Liver (tissue), 10 donors: ENCODE measurements at places on chromosomes 2 and 18. TPM values are rescaled to one million over a fixed set of nuclear protein-coding genes. Genes with fewer than 3 reads are reported as not detected.

DNA sequence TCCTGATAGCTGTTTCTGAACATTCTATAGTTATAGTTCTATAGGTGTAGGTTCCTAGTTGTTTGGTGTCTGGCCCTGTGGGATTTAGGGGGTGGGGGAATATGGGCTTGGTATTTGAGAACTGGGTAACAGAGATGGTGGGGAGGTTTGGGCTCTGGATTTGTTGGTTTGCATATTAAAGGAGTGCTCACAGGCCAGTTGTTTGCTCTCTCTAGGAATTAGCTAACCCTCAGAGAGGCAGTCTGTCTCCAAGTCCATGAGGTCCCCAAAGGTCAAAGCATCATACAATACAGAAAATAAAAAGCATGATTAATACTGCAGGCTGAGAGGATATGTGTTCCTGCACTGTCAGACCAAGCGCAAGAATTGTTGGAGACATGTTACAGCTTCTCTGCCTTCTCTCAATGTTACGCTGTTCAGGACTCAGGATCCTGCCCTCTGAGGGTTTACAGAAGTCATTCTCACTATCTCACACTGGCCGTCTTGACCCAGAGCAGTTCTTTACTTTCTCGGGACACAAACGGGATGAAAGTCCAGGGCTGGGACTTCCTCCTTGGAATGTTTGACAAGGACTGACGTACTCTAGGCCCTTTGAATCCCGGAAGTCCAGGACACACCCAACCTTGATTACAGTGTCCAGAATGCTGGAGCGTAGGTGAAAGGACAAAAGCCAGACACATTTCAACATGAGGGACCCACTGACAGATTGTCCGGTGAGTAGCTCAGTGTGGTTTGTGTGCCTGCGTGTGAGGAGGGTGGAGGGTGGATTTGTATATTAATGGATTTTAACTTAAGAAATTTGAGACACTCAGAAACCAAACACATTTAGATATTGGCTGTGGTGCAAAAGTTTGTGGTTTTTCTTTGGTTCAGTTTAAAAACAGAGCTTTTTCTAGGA, at the start of gene NOSTRIN:
NOSTRIN (plus strand) TSS at position 677 of the 898 bp plus-strand sequence; CDS start at position 687, 10 bp downstream.
- no peaks in the 10 kb centered on the region for H3K36me3 ChIP-seq
- peak within 1 kb of the TSS; percentile 40 for H3K27ac ChIP-seq
- H3K4me1 ChIP-seq, result no peaks in the 10 kb centered on the region
- H3K27me3 ChIP-seq, result no peaks in the 10 kb centered on the region
- DNase-seq, result no peak

DNA sequence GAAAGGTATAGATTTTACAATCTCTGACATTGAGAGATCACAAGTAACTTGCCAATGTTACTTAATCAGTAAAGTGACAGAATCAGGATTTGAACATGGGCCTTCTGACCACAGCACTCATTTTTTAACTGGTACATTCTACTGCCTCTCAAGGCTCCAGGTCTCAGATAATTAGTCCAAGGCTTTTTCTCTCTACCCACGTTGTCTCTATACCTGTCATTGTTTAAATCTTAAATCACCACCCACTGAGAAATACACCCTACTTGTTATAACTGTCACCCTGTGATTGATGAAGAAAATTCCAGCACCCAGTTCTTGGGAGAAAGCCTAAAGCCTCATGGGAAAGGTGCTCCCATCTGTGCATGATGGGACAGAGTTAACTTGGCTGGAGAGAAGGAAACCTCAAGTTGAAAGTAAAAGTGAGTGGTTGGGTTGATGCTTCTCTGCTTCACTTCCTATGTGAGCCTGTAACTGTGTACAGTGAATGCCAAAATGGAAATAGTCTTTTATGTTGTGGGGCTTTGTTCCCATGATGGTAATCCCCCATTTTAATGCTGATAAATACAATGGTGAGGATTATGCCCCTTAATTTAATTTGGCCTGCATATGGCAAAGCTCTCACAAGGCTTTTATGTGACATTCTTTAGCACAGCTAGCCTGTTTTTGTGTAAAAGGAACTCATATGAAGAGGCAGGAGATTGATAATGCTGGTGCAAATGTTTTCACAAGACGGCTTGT, 190.1 kb upstream of the SP5 start:
- H3K4me1 ChIP-seq, result peaks cover 3% of the 10 kb centered on the region
- DNase-seq, result no peak
- H3K4me3 ChIP-seq, result no peak overlapping the region

DNA sequence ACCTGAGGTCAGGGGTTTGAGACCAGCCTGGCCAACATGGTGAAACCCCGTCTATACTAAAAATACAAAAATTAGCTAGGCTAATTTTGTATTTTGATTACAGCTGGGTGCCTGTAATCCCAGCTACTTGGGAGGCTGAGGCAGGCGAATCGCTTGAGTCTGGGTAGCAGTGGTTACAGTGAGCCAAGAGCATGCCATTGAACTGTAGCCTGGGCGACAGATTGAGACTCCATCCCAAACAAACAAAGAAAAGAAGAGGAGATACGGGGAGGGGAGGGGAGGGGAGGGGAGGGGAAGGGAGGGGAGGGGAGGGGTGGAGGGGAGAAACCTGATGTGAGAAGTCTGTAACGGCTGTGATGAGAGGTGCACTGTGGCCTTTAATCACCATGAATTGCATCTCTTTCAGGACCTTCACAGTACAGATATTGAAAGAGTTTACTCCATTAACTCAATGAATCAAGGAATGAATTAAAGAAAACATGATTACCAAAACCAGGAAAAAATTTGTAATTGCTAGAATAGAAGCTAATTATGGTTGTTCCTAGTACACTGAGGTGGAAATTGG, 135.3 kb downstream of the CALCRL start:
- H3K4me1 ChIP-seq, result no peaks in the 10 kb centered on the region
- no peaks in the 10 kb centered on the region for H3K36me3 ChIP-seq
- no peak overlapping the region for H3K27ac ChIP-seq
- no peak for DNase-seq

POMC gene
- 0.84 TPM for total RNA-seq

ASIC4 gene
- 0.08 TPM for total RNA-seq

APCDD1 gene
- 0.89 TPM for total RNA-seq
